ENCODE measurements at places on chromosomes 11 and 22. TPM values are rescaled to one million over a fixed set of nuclear protein-coding genes. Genes with fewer than 3 reads are reported as not detected.
A peak's percentile ranks its signal among the peaks of the same experiment; 100 is the strongest.

DNA sequence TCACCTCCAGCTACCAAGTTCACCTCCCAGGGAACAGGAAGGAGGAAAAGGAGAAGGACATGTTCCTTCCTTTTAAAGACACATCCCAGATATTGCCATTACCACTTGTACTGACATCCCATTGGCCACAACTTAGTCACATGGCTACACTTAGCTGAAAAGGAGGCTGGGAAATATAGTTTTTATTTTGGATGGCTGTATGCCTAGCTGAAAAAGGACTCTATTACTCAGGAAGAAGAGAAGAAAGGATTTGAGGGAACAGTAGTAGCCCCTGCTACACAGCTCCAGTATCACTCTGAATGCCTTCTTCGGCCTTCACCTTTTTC lies 2.1 kb upstream of the APOA5 start:
- no peak overlapping the region for H3K4me3 ChIP-seq
- H3K4me1 ChIP-seq = peaks cover 3% of the 10 kb centered on the region

CSKMT gene
- 4.4 TPM for polyA plus RNA-seq

GRCh38 chr11:117696540-117696939 lies 100.5 kb downstream of the DSCAML1 start:
- no peaks in the 10 kb centered on the region for H3K4me1 ChIP-seq
- DNase-seq = no peak
- no peak overlapping the region for H3K27ac ChIP-seq
- peaks cover 2% of the 10 kb centered on the region for H3K27me3 ChIP-seq
- no peaks in the 10 kb centered on the region for H3K36me3 ChIP-seq
- H3K4me3 ChIP-seq = no peak overlapping the region

DNA sequence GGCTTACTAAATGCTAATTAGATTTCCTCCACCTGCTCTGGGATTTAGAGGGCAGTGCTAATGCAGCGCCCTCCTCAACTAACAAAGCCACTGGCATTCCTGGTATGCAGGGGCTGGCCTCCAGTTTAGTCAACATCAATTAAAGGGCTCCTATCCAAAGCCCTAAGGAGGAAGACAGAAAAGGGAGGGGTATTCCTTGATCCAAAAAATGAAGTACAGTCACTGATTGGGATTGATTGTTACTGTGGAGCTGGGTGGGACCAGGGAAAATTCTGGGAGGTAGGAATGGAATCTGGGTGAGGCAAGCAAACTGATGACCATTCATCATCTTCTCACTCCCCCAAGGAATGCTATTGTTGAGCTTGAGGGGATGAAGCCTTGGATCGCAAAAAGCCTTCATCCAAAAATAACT lies 52.2 kb downstream of the GAB2 start:
- H3K36me3 ChIP-seq = no peaks in the 10 kb centered on the region
- no peaks in the 10 kb centered on the region for H3K4me1 ChIP-seq
- DNase-seq = no peak
- no peak overlapping the region for H3K4me3 ChIP-seq
- H3K27ac ChIP-seq = no peak overlapping the region

DNA sequence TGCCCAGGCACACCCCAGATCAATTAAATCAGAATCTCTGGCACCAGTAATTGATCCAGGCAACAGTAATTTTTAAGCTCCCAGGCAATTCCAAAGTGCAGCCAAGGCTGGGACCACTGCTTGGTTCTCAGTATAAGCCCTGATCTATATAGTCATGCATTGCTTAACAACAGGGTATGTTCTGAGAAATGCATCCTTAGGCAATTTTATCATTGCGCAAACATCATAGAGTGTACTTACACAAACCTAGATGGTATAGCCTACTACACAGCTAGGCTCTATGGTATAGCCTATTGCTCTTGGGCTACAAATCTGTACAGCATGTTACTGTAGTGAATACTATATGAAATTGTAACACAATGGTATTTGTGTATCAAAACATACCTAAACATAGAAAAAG lies 651 bp upstream of the C11orf42 start:
- no peak overlapping the region for H3K4me3 ChIP-seq
- peaks cover 9% of the 10 kb centered on the region for H3K36me3 ChIP-seq
- no peak for DNase-seq
- H3K27ac ChIP-seq = peak overlapping the region; percentile 70
- H3K27me3 ChIP-seq = peaks cover 2% of the 10 kb centered on the region
- peaks cover 64% of the 10 kb centered on the region for H3K4me1 ChIP-seq

DNA sequence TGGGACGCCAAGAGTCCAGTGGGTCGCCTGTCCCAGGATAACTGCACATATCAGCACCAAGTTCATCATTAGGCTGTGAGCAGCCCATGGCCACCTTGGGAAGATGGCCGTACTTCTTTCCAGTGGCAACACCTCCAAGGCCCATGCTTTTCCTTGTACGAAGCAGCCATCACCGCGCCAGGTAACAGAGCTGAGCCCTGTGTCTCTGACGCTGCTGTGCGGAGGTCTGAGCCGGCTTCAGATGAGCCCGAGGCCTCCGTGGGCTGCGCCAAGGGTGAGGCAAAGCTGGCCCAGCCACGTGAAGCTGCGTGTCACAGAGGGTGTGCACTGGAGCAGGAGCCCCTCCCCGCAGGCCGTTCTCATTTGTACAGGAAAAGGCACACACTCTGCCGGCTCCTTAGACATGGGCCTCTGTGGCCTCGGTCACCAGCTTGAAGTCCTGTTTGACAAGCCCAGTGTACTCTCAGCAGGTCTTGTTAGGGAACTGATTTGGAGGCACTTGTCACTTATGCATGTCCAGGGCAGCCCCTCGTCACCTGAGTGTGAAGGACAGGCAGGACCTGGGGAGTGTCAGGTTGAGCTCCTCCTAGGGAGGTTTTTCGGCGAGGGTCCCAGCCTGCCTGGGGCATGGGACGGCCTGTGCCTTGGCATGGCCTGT lies 401.5 kb downstream of the TBC1D22A start:
- peaks cover 2% of the 10 kb centered on the region for H3K36me3 ChIP-seq
- H3K27me3 ChIP-seq = no peaks in the 10 kb centered on the region
- no peak overlapping the region for H3K4me3 ChIP-seq
- peaks cover 3% of the 10 kb centered on the region for H3K4me1 ChIP-seq
- no peak overlapping the region for H3K27ac ChIP-seq

CECR2 gene
- not detected for polyA plus RNA-seq

SSTR3 gene
- not detected for polyA plus RNA-seq

GRCh38 chr11:119671051-119671450 lies 57.9 kb downstream of the NECTIN1 start:
- peaks cover 20% of the 10 kb centered on the region for H3K4me1 ChIP-seq
- H3K27ac ChIP-seq = no peak overlapping the region
- no peak overlapping the region for H3K4me3 ChIP-seq
- peaks cover 17% of the 10 kb centered on the region for H3K27me3 ChIP-seq

- H3K4me3 ChIP-seq = no peak overlapping the region
- no peak for DNase-seq
- H3K27me3 ChIP-seq = no peaks in the 10 kb centered on the region
- H3K4me1 ChIP-seq = no peaks in the 10 kb centered on the region
- no peak overlapping the region for H3K27ac ChIP-seq
Observed at GRCh38 chr11:9530020-9530621, 43.3 kb upstream of the WEE1 start.

SPDYC gene
- not detected for polyA plus RNA-seq

NAALADL1 gene
- polyA plus RNA-seq = 64.4 TPM

DNA sequence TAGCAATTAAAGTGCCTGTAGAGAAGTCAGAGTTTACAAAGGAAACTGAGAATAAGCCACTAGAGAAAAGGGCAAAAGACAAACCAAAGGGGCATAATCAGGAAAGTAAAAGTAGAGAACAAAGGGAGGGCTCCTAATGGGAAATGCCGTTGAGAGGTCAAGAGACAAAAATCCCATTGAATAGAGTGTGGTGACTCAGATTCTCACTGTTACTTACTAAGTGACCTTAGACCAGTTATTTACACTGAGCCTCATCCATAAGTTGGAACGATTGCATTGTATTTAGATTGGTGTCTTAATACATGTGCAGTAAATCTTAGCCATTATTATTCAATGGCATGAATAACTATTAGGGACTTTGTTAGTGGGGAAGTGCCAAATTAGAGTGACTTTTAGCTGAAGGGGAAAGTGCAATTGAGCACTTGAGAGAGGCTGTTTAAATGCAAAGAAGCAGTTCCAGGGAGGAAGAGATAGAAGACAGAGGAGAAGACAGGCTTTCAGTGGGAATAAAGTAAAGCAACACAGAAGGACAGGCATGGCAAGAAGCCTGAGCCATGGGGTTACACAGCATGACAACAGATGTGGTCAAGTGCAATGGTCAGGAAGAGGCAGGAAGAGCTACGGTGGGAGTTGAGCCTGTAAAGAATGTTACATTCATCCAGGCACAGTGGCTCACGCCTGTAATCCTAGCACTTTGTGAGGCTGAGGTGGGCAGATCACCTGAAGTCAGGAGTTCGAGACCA lies 82.6 kb downstream of the UBASH3B start:
- no peak overlapping the region for H3K4me3 ChIP-seq
- H3K4me1 ChIP-seq = peaks cover 15% of the 10 kb centered on the region
- DNase-seq = no peak
- H3K36me3 ChIP-seq = no peaks in the 10 kb centered on the region
- H3K27ac ChIP-seq = no peak overlapping the region

DNA sequence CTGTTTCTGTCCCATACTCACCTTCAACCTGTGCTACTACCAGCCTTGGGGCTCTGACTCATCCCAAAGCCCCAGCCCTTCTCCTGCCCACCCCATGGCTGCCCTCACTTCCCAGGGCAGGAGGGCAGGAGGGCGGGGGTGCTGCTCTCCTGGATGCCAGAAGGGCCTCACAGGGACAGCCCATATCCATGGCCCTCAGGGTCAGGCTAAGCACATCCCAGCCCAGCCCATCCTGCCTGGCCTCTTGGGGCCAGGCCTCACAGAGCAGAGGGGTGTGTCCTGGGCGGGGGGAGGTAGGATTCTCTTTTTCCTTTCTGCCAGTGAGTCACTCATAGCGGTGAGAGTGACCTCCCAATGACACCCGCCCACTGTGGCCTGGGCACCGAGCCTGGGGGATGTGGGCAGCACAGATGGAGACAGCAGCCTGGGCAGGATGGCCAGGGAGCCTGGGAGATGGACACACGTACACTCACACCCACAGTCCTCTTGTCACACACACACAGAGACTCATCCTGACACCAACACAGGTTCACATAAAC lies 2.4 kb downstream of the LTBP3 start:
- H3K27me3 ChIP-seq = peaks cover 4% of the 10 kb centered on the region
- H3K27ac ChIP-seq = peak overlapping the region; percentile 82
- H3K4me3 ChIP-seq = peak overlapping the region; percentile 83
- H3K36me3 ChIP-seq = peaks cover 9% of the 10 kb centered on the region
- DNase-seq = no peak

- H3K4me1 ChIP-seq = no peaks in the 10 kb centered on the region
- peaks cover 9% of the 10 kb centered on the region for H3K27me3 ChIP-seq
- H3K4me3 ChIP-seq = no peak overlapping the region
- no peak overlapping the region for H3K27ac ChIP-seq
- no peak for DNase-seq
Observed at GRCh38 chr22:37340331-37341262, 58.3 kb downstream of the CYTH4 start.

DNA sequence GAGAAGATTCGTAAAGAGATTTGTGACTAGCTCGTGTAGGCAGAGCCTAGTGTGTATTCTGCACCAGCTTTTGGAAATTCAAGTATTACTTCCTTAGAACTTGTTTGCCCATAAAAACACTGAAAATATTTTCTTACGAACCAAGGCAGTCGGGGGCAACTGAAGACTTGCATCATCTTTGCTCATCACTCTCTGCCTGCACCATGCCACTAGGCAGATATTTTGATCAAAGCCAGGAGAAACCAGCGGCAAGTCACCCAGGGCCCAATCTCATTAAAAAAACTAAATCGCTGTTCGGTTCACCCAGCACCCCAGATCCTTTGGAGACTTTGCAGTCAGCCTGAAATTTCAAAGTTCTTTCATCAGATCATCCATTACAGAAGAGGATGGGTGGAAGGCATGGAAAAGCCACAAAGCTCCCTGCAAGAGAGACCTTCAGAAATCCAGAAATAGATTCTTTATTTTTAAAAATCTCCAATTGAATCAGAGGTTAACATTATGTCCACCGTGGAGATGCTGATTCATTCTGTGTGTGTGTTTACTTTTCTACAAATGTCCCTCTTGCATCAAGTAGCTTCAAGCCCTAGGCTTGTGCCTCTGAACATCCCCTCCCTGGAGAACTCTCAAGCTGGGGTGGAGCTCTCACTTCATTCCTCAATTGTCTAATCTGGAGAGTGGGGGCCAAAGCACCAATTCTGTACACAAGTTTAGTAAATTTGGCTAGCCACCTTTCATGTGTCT lies 78.4 kb downstream of the ETS1 start:
- H3K4me1 ChIP-seq = peaks cover 100% of the 10 kb centered on the region
- H3K36me3 ChIP-seq = peaks cover 46% of the 10 kb centered on the region
- DNase-seq = no peak

C22orf15 gene
- polyA plus RNA-seq = 1.1 TPM

GRCh38 chr11:73249304-73249703 lies 22.8 kb upstream of the P2RY6 start:
- H3K27ac ChIP-seq = peak overlapping the region; percentile 39
- no peak overlapping the region for H3K4me3 ChIP-seq
- H3K36me3 ChIP-seq = no peaks in the 10 kb centered on the region
- peak; percentile 28 for DNase-seq
- no peaks in the 10 kb centered on the region for H3K27me3 ChIP-seq
- no peaks in the 10 kb centered on the region for H3K4me1 ChIP-seq

Measured in immature natural killer cell (primary cell).